ENCODE measurements at places on chromosomes 5 and 9.

GRCh38 chr5:62578540-62578939, at the start of gene LRRC70:
Gene LRRC70 (plus strand): TSS chr5:62578819. CDS start chr5:62579439, 620 bp downstream.
- DNase-seq = no peak

DNA sequence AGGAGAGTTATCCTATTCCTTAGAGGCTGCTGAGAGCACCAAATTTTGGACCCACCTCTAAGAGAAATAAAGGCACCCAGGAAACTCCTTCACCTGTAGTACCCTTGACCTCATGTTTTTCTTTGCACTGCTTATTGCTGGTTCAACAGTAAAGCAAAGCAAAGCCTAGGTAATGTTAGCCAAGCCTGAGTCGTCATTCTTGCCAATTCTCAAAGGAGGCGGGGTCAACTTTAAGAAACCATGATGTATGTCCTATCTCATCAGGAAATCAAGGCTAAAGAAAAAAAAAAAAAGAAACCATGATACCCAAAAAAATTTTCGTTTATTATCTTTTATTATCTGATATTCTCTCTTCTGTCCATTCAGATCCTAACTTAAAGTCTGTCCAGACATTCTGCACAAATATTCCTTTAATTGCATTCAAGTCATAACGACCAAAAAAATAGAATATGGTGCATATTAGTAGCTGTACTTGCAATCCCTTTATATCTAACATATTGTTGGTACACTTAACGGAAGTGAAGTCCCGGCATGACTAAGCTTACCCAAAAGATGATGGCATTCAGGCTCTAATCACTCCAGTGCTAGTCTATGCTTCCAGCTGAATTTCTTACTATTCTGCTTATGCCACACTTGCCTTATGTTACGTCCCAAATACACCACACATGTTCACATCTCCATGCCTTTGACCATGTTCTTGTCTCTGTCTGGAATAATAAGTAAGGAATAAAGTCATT, 1.8 kb downstream of the AUH start:
- DNase-seq = no peak

DNA sequence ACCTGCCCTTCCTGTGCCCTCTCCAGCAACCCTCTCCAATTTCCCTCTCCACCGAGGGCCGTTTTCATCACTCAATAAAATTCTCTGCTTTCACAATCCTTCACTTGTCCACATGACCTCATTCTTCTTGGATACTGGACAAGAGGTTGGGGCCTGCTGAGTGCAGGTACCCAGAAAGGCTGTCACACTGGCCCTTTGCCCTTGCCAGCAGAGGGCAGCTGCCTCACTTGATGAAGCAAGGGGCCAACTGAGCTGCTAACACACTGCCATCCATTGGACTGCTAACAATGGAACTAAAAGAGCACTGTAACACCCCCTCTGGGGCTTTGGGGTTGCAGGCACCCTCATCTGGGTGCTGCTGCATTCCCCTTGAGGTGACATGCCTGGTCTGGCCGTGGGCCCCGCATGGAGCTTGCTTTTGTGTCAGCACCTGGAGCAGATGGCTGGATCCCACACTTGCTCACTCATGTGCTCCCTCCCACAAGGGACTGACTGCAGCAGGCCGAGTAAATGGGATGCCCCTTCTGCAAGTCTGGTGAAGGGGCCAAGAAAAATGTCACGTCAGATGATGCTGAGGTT, 308.1 kb upstream of the ADCY2 start:
- no peak for DNase-seq

DNA sequence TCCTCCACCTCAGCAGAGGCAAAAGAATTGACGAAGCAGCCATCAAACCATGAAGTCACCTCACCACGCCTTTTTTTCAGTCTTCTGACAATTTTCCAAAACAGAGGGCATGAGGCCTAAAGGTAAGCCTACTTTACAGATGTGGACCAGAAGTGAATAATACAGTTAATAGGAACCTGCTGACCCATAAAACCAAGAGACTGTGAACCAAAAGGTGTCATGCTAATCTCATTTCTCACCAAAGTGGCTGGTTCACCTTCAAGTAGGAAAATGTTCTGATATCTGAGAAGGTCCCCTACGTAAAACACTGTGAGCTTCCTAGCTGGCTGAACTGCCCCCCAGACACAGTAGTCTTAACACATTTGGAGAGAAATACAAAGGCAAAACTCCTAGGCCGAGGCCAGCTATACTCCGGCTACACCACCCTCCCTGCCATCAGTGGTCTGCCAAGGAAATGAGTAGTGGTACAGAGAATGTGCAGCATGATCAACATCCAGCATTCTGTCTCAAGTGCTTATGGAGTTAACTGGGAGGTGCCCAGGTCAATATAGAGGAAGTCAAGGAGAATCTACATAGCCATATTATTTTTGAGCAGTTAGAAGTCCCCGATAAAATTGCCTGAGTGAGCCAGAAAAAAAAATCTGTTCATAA, 19.3 kb upstream of the F2RL2 start:
- no peak for DNase-seq

DNA sequence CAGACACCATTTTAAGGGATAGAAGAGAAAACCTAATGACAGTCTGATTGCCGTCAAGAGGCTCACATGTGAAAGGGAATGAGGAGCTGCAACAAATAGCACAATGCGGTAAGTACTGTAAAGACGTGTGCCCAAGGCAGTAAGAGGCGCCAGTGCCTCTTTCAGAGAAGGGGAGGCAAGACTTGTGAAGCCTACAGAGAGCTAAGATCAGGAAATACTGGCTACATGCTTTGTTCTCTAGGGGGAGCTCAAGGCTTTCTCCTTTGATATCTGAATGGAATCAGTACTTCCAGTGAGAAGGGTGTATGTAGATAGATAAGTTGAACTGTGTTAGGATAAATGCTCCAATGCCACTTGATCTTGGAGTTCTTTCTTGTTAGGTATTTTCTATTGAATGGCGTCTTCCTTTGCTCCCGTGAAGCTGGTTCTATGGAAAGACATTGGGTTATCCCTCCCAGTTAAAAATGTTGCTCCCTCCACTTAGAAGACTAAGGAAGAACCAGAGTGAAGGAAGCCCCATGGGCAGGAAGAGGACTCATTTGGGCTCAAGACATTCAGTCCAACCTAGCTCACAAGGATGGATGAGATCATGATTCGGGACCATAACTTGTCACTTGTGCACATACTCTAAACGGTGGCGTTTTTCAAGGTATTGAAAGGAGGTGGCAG, 23.5 kb upstream of the ALDOB start:
- no peak for DNase-seq

- DNase-seq = no peak
Observed at GRCh38 chr9:27586304-27586703, 13.0 kb upstream of the C9orf72 start.

DNA sequence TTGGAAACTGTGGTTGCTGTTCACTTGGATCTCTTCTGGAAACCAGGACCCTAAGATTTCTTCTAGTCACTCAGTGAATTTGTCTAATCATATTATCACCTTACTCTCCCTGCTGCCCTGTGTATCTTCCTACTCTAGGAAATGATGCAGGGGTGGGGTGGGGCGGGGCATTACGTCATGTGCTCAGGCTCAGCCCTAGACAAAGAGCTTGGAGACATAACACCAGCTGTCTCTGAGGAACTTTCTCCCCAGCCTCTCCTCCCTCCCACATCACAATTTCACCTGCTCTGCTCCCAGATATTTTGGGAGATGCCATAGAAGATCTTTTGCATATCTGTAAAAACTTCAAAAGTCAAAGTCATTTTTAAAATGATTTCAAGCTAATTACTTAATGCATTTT, 470.4 kb downstream of the ZSWIM6 start:
- no peak for DNase-seq

DNA sequence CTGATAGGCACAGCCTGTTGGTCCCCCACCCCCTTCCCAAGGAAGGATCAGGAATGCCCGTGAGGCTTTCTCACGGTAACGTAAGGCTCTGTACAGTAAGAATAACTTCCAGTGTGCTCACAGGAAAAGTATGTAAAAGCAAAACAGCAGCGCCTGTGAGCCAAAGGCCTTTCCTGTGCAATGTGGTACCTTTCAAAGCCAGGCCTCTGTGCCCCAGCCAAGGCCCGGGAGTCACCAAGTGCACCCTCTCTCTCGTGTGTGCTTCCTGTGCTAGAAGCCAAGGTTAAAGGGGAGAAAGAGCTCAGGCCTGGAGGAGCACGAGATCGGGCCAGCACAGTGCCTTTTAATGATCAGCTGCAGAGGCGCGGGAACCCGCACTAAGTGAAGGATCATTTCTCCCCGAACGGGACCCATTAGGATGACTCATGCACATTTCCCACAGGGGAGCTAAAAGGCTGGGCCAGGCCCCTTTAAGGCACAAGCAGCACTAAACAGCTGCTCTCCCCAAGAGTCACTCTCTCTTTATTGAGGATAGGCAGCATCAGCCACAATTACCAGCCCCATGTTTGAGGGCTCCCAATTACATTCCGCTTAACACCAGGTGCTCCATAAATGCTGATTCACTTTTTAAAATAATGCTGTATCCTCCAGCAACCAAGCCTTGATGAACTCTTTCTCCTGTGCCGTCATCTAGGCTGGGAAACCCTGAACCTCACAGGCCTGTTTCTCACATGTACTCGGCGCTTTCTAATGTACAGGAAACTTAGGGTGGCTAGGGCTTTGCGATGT, 42.8 kb downstream of the SHB start:
- no peak for DNase-seq

- DNase-seq = no peak
Observed at GRCh38 chr5:72013766-72014624, 93.3 kb upstream of the MAP1B start.

Measured in stimulated activated CD8-positive, alpha-beta memory T cell treated with anti-CD3 and anti-CD28 coated beads, Interleukin-2, amount 100 ng/mL, for 48 hours (primary cell).